ENCODE measurements at places on chromosomes 3 and 15.

DNA sequence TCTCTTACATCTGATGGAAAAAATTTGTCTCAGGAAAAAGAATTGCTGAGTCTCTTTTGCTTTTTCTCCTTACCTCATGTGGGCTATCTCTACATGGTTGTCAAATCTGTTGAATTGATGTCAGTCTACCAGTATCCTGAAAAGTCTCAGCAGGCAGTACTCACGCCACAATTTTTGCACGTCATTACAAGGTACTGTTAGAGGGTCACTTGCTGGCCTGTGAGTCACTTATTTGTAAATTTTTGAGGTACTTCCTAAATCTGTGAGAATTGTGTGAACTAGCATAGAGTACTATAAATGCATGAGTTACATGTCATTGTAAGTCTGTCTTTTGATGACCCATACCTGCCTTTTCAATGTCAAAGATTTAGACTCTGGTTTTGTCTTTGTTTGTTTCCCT is 15.9 kb downstream of the HPS3 start:
- no peak for DNase-seq

- DNase-seq = no peak
Observed at GRCh38 chr3:132872711-132873110, 150.5 kb upstream of the NPHP3 start.

GRCh38 chr3:18580268-18580667 is 155.1 kb upstream of the SATB1 start:
- no peak for DNase-seq

DNA sequence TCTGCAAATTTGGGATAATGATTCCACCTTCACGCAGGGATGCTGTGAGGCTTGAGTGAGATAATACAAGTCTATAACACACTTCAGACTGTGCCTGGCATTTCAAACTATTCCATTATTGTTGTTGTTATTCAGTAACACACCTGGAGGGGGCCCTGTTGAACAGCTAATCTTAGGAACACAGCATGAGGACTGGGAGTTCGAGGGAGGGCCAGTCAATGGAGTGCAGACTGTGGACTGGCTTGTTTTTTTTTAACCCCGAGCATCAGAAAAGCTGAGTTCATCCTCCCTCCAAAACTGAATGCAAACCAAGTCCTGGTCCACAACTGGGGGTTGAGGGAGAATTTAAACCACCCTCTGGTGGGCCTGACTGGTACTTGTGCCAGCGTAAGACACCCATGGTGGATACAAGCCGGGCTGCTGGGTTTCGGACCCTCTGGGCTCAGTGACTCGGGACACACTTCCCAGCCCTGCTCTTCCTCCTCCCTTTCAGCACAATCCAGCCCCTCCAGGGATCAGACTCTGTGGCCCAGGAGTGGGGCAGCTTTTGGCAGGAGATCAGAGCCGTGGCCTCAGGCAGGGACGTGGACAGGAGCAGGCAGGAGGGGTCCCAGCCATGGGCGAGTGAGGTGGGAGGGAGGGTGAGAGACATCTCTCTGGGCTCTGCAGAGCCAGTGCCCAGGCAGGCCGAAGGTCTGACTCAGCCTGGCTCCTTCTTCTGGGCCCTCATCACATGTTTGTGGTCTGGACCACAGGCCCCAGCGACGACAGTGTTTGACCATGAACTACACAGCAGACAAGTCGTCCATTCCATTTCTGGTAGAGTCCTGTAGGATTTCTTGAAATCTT is 36.3 kb upstream of the MEX3B start:
- DNase-seq = no peak

DNA sequence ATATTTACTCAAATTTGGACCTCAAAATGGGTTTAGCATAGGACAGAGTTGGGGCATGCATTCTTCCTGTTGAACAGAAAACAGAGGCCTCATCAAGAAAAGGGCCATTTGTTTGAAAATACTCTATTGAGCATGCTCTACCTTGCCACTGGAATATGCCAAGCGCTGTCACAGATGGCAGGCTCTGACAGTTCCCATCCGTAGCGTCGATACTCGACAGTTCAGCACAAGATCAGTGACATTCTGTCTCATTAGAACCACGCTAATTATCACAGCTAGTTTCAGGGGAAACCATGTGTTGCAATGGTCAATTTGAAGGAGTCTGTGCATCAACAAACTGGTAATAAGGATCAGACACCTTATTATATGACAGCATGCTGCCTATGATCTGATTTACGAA is 54.5 kb downstream of the SATB1 start:
- no peak for DNase-seq

DNA sequence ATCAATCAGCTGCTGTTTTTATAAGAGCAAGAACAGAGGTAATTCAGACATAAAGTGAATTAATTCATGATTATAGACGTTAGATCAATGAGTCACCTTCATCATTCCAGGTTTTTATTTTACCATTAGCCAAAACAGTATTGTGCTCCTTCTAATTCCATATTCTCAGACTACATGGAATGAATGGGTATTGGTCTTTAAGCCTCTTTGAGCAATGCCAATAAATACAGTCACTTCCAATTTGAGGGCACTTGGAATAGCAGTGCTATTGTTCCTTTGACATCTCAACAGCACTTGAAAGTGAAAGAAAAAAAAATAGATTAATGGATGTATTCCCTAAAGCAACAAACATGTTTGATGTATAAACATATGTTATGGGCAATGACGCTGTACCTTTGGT is 830.9 kb upstream of the CFAP20DC start:
- DNase-seq = no peak

DNA sequence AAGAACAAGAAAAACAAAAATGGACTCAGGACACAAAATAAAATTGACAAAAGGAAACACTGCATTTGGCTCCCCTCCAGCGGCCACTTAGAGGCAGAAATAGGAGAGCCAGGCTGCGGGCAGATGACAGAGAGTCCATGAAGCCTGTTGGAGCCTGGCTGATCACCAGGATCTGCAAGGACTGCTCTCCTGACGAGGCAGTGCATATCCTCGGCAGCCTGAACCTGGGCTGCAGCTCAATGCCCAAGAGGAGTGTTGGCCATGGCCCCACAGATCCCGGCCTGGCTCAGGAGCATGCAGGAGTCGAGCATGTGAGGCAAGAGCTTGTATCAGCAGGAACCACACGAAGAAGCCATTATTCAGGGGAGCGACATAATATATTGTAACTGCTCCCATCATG is 199.8 kb downstream of the STT3B start:
- no peak for DNase-seq

GRCh38 chr3:141360888-141361598 is 7.3 kb upstream of the ZBTB38 start:
- no peak for DNase-seq

GRCh38 chr3:81048058-81048665 is 713.3 kb downstream of the GBE1 start:
- no peak for DNase-seq

- no peak for DNase-seq
Observed at GRCh38 chr3:109224333-109224732, 87.8 kb downstream of the C3orf85 start.

DNA sequence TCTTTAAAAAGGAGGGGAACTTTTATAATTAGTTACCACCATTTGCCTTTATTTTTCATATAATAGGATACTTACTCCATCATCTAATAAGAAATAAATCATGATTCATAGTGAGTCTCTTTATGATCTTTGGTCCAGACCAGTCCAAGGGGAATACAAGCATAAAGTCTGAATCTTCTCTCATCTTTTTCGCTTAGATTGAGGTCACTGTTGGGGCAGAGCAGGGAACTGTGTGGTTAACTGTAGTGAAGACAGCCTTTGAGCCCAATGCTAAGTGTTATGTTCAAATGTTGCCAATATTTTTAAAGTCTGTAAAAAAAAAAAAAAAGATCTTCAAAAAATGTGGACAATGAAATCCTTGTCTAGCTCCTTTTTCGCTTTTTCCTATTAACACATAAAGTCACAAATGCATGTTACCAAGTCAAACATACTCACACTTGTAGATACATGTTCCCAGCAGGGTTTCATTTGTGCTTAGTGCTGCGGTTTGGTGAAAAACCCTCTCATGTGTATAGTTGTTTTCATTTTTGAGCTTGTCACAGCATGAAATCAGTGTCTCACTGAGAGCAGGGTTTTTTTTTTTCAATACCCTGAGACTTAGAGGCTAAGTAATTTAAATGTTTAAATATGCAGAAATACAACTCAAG is 72.1 kb downstream of the EPHA3 start:
- DNase-seq = no peak

- no peak for DNase-seq
Observed at GRCh38 chr15:90592131-90592881, 62.6 kb downstream of the CRTC3 start.

DNA sequence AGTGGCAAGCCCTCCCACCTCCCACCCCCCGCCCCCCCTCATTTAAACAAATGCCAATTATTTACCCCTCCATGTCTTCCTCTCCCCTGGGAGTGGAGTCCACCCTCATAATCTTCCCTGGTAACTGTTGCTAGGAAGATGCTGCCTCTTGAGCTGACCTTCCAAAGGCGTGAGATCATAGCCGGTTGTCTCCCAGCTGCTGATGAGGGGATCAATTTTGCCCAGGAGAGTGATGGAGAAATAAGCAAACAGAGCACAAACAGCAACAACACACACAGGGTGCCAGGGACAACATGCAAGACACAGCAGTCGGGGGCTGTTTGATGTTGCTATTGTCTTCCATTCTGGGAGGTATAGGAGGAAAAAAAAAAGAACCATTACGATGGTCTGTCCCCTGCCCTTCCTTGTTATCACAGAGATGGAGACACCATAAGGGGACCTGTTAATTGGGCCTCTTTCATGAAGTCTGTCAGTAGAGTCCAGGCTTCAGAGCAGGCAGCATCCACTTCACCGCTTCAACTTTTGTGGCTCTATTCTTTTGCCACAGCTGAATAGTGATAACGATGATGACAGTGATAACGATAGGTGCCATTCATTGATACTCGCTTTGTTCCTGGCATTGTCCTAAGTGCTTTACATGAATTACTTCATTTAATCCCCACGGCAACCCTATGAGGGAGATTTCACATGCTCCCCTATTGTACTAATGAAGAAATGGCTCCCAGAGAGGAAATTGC is 76.9 kb upstream of the RGMA start:
- no peak for DNase-seq

DNA sequence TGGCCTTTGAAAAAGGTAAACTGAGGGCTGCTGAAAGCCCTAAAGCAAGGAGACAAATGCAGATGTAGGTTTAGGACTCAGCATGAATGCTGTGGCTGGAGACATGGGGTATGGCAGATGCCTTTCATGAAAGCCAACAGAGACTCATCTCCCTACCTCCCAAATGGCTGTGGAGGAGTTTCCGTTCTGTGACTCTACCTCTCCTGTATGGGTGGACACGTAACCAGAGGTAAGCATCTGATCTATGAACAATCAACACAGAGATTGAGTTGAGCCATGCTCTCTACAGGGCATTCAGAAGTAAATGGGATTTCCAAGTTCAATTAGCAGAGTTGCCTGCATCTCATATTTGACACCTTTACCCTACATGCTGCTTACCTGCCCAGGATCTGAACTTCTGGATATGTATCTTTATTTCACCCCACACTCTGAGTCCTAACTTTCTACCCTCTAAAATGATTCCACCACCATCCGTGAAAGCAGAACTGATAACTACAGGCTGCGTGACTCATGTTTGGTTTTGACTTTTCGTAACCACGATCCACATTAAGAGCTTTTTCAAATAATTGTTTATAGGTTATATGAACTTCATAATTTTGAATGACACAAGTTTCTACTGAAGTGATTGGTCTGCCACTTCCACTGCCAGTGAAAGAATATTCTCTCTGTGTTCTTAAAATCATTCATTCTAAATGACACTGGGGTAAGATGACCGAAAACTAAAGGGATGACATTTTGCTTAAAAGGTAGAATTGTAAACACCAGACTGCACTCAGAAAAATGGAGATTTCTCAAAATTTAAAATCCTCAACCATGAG is 1058.7 kb downstream of the FHIT start:
- no peak for DNase-seq

- DNase-seq = no peak
Observed at GRCh38 chr3:25885544-25885943, 95.7 kb downstream of the OXSM start.

- no peak for DNase-seq
Observed at GRCh38 chr3:11699083-11699427, 55.3 kb upstream of the VGLL4 start.

DNA sequence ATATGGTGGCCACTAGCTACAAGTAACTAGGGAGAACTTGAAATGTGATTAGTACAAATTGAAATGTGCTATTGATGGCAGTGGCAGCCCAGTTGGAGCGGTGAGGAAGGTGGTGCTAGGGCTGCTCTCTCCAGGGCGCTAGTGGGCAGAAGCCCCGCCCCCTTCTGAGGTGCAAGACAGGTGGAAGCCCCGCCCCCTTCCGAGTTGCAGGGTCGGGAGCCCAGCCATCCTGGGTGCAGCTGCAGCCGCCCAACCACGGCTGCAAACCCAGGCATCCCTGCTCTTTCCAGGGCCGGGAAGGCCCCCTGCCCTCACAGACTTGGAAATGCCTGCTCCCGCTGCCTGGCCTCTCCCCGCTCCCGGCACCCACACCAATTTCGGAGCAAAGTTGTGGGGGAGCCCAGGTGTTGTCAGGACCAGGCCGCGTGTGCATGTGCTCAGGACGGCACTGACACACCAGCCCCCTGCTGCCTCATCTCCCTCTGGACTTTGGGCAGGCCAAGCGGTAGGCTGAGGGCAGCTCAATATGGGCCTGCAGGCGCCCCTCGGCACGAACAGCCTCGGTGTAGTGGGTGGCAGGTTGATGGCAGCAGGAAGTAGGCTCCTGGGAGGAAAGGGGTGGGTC is 10.0 kb downstream of the ATR start:
- DNase-seq = no peak

- DNase-seq = no peak
Observed at GRCh38 chr3:74057169-74057568, 432.4 kb upstream of the PDZRN3 start.
